ENCODE measurements at places on chromosomes 4 and X.

GRCh38 chr4:148067301-148067916, 335.5 kb downstream of the ARHGAP10 start:
- DNase-seq: no peak

DNA sequence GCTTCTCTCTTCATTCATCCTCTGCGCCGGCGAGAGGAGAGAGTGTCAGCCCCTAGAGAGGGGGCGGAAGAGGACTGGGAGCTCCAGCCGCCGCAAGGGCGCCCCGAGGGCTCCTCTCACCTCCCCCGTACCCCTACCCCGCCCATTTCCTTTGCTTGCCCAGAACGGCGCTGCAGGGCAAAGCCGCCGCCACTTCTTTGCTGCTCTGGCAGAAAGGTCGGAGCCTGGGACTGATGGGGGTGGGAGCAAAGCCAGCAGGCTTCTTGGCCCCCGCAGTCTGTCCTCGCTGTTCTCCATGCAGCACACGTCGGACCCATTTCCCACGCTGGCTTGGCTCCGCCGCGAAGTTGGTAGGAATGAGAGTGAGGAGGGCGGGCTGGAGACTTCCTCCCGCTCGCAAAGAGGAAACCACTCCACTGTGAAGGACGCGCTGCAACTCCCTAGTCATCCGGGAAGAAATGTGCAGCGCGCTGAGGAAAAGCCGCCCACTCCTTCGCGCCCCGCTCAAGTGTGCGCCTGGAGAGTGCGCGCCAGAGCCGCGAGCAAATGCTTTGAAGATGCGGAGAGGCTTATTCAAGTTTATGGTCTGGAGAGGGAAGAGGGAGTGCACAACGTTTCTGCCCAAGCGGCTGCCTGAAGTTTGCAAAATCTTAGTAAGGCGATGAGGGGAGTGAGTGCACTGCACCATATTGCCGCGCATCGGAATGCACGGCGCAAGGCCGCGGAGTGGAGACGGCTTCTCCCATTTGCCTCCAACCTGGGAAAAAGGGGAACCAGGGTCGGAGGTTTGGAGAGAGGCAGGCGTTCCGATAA, 2.8 kb upstream of the PCDH7 start:
- no peak for DNase-seq

GRCh38 chr4:182343453-182343852, 100.3 kb downstream of the TENM3 start:
- DNase-seq: no peak

GRCh38 chr4:23365871-23366556, 523.8 kb downstream of the PPARGC1A start:
- no peak for DNase-seq

GRCh38 chr4:185464183-185464582, 7.3 kb downstream of the CCDC110 start:
- no peak for DNase-seq

- no peak for DNase-seq
These were observed 30.3 kb upstream of the UTP14A start for GRCh38 chrX:129875669-129876068.

- DNase-seq: no peak
These were observed 12.2 kb upstream of the HERC6 start for GRCh38 chr4:88366460-88366859.

GRCh38 chr4:158871335-158871724, 102.5 kb downstream of the FNIP2 start:
- no peak for DNase-seq

GRCh38 chrX:54043541-54044125, 640 bp downstream of the PHF8 start:
- DNase-seq: no peak

- no peak for DNase-seq
These were observed 56.2 kb downstream of the METTL14 start for GRCh38 chr4:118741301-118741855.

GRCh38 chr4:55181010-55182005, 55.9 kb upstream of the KDR start:
- DNase-seq: no peak

DNA sequence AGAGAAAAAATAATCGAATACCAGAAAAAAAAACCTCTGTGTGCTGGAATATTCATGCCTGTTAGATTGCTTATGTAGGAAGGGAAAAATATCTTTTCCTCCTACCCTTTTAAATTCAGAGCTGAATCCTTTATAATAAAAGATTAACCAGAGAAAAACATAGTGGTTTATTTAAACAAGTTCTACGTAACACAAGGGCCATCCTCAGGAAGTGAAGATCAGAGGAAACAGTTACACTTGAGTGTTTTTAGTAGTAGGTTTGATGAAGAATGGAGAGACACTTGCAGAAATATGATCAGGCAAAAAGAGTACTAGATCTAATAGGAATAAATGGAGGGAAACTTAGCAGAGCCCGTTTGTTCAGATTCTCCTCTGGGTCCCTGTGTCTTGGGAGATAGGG, 66.3 kb downstream of the TMEM156 start:
- DNase-seq: no peak

- DNase-seq: no peak
These were observed 299.9 kb downstream of the PRDM5 start for GRCh38 chr4:120622601-120623000.

GRCh38 chrX:71236836-71237235, 13.8 kb downstream of the GJB1 start:
- no peak for DNase-seq

DNA sequence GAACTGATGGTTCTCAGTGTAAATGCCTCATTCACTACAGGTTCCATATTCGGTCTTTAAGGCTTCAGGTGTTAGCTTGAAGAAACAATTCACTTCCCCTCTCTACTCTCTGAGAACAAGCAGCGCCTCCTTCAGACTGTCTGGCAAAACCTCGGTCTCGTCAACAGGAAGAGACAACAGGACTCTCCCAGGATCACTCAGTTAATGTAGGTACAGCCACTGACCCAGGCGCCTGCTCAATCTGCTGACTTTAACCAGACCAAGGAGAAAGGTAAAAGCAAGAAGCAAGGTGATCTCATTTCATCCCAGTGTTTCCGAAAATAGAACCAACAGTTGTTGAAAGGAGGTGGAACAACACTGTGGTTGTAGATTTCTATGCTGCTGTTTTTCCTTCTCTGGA, 102.2 kb downstream of the SLC2A9 start:
- no peak for DNase-seq

DNA sequence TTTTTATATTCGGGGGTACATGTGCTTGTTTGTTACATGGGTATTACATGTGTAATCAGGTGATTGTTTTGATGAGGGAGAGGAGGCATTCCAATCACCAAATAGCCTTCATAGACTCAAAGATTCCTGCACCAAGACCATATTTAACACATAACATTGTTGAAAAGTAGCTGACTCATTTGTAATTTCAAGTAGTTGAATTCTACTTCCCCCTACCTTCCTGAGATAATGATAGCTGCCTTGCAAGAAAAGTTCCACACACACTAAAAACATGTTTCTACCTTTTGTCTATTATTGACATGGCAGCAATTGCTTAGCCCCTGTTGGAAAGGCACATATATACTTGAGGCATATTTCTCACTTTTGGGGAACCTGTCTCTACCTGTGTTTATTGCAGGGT, 16.1 kb downstream of the PGAM4 start:
- no peak for DNase-seq
